ENCODE measurements at places on chromosomes 16 and 17. TPM values are rescaled to one million over a fixed set of nuclear protein-coding genes. Genes with fewer than 3 reads are reported as not detected.
A peak's percentile ranks its signal among the peaks of the same experiment; 100 is the strongest.

Gene GPT2
- 36.5 TPM for total RNA-seq

Gene HLF
- total RNA-seq, result 23.9 TPM

Gene NPIPB6
- 2.9 TPM for total RNA-seq

DNA sequence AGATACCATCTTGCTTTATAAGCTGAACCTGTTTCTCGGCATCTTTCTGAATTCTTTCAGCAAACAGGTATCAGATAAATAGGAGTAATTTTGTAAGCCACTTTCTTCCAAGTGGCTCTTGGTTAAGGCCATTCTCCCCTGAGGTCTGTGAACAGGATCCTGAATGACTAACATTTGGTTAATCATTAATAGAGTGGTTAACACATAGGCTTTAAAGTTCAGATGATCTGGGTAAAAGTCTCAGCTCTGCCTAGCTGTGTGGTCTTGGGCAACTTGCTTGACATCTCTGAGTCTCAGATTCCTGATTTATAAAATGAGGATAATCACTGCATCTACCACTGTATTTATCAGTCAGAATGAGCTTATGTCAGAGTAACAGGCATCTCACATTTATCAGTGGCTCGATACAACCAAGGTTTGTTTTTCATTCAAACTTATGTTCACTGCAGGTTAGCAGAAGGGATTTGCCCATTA is 44.4 kb upstream of the ANKFN1 start:
- no peak for DNase-seq
- no peak overlapping the region for H3K4me3 ChIP-seq

DNA sequence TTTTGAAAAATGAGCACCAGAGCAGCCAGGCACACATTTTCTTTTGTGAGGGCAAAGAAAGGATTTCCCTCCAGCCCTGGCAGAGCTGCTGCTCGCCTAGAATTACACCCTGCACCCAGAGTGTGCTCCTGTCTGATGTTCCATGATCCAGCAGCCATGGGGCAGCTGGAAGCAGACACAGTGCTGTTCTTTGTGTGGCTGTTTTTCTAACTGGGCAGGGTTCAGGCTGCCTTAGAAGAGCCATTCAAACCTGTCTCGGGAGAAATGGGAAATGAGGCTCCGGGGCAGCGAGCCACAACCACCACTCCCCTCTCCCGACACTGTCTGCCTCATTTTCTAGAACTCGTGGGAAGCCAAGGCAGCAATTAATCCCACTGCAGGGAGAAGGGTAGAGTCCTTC is 28.9 kb downstream of the LITAF start:
- DNase-seq, result no peak
- peaks cover 14% of the 10 kb centered on the region for H3K36me3 ChIP-seq
- H3K27me3 ChIP-seq, result no peaks in the 10 kb centered on the region
- H3K4me3 ChIP-seq, result no peak overlapping the region

DNA sequence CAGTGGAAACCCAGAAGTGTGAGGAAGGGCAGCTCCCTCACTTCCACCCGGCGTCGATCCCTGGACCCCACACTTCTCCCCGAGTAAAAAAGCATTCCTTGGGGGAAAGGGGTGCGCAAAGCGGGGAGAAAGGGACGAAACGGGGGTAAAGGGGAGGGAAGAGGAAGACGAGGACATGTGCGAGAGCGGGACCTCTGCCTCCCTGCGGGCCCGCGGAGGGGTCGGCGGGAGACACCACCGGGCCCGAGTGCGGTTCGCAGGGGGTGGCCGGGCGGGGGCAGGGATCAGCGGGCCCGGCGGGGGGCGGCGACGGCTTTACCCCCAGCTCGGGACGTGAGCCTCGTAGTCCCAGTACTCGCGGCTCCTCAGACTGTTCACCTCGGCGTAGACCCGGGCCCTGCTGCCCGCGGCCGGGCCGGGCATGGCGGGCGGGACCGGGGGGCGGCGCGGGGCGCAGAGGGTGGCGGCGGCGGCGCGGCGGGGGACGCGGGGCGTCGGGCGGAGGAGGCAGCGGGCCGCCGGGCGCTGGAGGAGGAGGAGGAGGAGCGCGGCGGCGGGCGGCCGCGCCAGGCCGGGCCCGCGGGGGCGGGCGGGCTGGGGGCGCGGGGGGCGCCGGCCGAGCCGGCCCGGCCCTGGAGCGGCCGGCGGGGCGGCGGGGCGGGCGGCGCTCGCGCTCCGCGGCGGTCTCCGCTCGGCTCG is 443 bp downstream of the CSNK2A2 start:
- peaks cover 26% of the 10 kb centered on the region for H3K27me3 ChIP-seq
- DNase-seq, result peak; percentile 25
- peak overlapping the region; percentile 90 for H3K4me3 ChIP-seq
- peaks cover 19% of the 10 kb centered on the region for H3K36me3 ChIP-seq

- peak; percentile 28 for DNase-seq
- no peak overlapping the region for H3K4me3 ChIP-seq
- H3K27me3 ChIP-seq, result no peaks in the 10 kb centered on the region
- no peaks in the 10 kb centered on the region for H3K36me3 ChIP-seq
- no peak overlapping the region for H3K27ac ChIP-seq
Measured at GRCh38 chr17:78532922-78533640, 44.1 kb downstream of the DNAH17 start.

Gene NCOR1
- 130 TPM for total RNA-seq

Gene SLC12A3
- total RNA-seq, result not detected

- H3K27ac ChIP-seq, result no peak within 1 kb of the TSS
- DNase-seq, result no peak
- H3K36me3 ChIP-seq, result peaks cover 2% of the 10 kb centered on the region
- H3K4me1 ChIP-seq, result peaks cover 27% of the 10 kb centered on the region
- no peak within 1 kb of the TSS for H3K4me3 ChIP-seq
- peaks cover 20% of the 10 kb centered on the region for H3K27me3 ChIP-seq
Measured at GRCh38 chr17:74567397-74567796, at the start of gene CD300H. TSS of gene CD300H (minus strand) at chr17:74567509.

Gene ABCC1
- total RNA-seq, result 82.3 TPM

DNA sequence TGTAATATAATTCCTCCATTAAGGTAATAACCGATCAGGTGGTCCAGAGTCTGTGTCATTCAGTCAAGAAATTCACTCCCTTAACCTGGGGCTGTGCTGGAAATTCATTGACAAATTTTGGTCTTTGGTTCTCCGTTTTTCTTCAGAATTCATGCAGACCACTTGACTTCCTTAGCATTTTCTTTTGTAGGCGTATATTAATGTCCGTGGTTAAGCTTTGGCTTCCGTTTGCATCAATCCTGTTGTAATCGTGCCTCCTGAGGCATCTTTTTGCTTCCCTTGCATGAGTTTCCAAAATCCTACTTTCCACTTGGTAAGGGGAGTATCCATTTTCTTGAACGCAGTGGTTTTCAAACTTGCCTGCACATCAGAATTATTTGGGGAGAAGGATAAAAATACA is 9.0 kb downstream of the LRRC37B start:
- peak overlapping the region; percentile 75 for H3K27ac ChIP-seq
- peak overlapping the region; percentile 2 for H3K4me3 ChIP-seq
- no peaks in the 10 kb centered on the region for H3K27me3 ChIP-seq
- peaks cover 42% of the 10 kb centered on the region for H3K4me1 ChIP-seq

DNA sequence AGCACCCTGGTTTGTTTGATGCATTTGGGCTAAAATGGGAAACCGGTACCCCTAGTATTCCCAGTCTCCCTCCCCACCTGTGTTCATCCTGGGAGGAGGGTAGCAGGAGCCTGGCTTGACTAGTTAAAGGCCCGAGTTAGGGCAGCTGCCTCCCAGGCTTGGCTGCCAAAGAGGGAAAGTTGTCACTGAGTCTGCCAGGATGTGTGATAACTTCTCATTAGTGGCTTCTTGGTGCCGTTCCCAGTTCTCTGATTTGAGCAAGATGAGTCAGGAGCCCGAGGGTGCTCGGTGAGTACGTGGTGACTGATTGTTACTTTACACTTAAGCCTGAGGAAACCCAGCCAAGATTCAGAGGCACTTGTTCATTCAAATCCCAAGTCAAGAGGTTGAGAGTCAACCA is 2.5 kb downstream of the KRT32 start:
- DNase-seq, result no peak
- no peaks in the 10 kb centered on the region for H3K36me3 ChIP-seq
- H3K27ac ChIP-seq, result no peak overlapping the region

Gene TAC4
- total RNA-seq, result not detected

Gene MFSD6L
- 0.10 TPM for total RNA-seq

Measured in activated T-cell treated with anti-CD3 and anti-CD28 coated beads, Interleukin-2, amount 50 U/mL, for 72 hours (primary cell).